Activated T-helper 1 cell treated with anti-CD3 and anti-CD28 coated beads, Interleukin-2, amount 50 U/mL, for 16 hours (primary cell): ENCODE measurements at places on chromosomes 4 and X.

DNA sequence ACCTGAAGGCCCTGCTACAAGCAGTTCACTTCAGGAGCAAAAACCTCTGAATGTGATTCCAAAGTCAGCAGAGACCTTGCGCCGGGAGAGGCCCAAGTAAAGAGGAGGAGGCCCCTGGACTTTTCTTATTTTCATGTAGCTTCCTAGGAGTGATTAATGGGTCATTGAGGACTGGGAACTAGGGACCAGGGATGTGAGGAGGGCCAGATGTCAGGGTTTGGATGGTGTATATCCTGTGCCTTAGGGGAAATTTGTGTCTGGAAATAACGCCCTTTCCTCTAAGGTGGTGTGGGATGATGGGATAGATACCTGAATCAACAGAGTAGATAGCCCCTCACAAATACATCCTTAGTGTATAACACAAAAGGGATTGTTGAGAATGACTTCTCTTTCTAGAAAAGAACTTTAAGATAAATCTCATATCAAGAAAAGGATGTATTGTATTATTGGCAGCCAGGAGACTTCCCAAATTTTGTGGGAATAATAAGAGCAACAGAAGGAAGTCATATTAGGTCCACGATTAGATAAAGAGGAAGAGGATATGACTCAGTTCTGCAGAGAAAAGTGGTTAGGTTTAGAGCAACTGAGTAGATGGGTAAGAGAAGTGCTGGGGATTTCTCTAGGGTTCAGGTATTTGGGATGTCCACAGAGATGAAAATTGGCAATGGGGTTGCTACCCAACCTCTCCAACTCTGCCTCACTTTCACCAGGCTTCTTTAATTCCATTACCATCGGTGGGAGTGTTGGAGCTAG, 1.1 kb downstream of the ITGB1BP2 start:
- no peak for DNase-seq

GRCh38 chr4:121698236-121698671, 1.5 kb upstream of the ANXA5 start:
- no peak for DNase-seq

DNA sequence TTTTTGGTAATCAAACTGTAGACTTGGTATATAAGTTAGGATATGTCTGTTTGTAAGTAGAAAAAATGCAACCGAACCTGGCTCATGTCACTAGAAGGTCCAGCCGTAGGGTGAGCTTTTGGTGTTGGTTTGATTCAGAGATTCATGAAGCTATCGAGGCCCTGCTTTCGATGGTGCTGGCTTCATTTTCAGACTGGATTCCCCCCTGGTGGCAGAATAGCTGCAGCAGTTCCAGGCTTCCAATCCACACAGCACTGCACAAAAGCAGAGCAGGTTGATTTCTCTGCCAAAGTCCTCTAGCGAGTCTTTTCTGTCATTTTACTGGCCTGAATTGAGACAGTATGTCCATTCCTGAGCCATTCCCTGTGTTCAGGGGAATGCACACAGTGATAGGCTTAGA, 33.1 kb downstream of the PDK3 start:
- DNase-seq, result no peak

DNA sequence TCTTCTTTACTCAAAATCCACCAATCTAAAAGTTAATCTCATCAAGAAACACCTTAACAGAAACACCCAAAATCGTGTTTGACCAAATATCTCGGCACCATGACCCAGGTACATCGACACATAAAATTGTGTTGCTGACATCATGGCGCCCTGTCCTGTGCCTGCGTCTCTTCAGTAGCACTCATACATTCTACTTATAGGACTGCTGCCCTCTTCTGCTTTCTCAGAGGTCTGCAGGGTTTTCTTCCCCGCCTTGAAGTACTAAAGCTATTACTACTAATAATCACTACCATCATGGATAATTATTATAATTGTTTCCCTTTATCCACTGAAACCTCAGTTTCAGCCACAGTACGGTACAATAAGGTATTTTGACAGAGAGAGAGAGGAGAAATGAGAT, 1403.1 kb upstream of the TENM3 start:
- no peak for DNase-seq

DNA sequence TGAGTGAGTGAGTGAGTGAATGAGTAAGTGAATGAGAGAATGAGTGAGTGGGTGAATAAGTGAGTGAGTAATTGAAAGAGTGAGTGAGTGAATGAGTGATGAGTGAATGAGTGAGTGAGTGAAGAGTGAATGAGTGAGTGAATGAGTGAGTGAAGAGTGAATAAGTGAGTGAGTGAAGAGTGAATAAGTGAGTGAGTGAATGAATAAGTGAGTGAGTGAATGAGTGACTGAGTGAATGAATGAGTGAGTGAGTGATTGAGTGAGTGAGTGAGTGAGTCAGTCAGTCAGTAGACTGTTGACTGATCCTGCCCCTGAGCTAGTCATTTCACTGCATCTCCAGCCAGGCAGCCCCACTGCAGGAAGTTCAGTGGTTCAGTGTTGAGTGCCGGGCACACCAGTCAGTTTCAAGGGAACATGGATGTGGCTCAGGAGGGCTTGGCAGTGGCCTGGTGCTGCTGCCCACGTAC, 228.4 kb upstream of the PSAPL1 start:
- DNase-seq, result no peak

DNA sequence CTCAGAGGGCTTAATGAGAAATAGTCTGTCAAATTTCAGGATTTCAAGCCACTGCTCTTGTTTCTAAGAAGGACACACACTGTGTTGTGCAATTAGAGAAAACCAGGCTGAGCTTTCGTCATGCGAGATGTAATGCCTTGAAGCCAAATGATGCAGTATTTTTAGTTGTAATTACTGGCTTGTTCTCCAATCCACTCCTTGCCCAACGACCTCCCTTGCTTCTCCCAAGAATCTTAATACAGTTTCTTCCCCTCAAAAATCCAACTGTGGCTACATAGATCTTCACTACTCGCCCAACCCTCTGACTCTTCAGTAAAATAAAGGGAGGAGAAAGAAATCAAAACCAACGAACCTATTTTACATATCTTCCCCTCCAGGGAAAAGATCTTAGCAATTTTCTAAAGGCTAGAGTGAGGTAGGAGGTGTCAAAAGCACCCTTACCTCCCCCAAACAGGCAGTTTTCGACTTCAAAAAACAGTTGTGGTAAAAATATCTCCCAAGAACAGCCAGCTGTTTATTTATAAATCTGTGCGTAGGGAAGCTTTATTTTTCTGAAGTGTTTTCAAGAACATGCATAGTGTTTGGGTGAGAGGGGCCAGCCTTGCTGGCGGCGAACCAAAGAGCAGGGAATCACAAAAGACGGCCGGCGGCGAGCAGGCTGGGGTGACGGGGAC, 68.7 kb downstream of the MGST2 start:
- DNase-seq, result no peak

GRCh38 chr4:66741081-66741480, 804.2 kb downstream of the CENPC start:
- no peak for DNase-seq

- DNase-seq, result no peak
Measured at GRCh38 chr4:153013202-153013977, 77.3 kb downstream of the FHDC1 start.

GRCh38 chr4:119656342-119656741, 27.7 kb upstream of the PDE5A start:
- DNase-seq, result no peak

GRCh38 chr4:80521438-80521837, 185.9 kb downstream of the CFAP299 start:
- DNase-seq, result no peak

- DNase-seq, result no peak
Measured at GRCh38 chr4:108649863-108650211, 562 bp upstream of the OSTC start.

- DNase-seq, result no peak
Measured at GRCh38 chr4:52864793-52865192, 2.7 kb downstream of the RASL11B start.

GRCh38 chrX:106168107-106168506, at the start of gene PWWP3B:
Gene PWWP3B (plus strand): TSS chrX:106168305. CDS start chrX:106205433, 37,128 bp downstream.
- DNase-seq, result no peak

- DNase-seq, result no peak
Measured at GRCh38 chr4:15712214-15712613, 9.3 kb downstream of the BST1 start.

DNA sequence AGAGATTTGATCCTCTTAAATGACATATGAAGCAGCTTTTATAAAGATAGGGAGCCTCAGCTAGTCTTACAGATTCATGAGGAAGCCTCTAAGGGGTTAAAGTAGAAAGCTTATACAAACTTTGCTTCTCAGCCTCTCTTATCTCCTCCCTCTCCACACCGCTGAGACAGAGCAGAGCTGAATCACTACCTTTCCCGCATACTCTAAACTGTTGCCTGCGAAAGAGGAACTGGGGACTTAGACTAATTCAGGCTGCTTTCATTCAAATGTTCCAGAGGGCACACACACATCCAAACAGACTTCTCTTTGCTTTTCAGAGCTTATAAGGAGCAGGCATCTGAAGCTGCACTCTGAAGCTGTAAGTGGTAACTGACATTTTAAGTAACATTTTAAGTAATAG, at the start of gene SERTM2:
SERTM2 (plus strand) TSS at position 169 of the 400 bp plus-strand sequence. CDS start 7,213 bp downstream, outside the sequence.
- DNase-seq, result no peak

- DNase-seq, result peak; percentile 57
Measured at GRCh38 chrX:96684339-96685209, at the start of gene DIAPH2. Gene DIAPH2 (plus strand): TSS chrX:96684842.

- no peak for DNase-seq
Measured at GRCh38 chr4:113455061-113455460, 306.5 kb downstream of the CAMK2D start.

- DNase-seq, result no peak
Measured at GRCh38 chr4:141713185-141713584, 76.8 kb downstream of the IL15 start.

DNA sequence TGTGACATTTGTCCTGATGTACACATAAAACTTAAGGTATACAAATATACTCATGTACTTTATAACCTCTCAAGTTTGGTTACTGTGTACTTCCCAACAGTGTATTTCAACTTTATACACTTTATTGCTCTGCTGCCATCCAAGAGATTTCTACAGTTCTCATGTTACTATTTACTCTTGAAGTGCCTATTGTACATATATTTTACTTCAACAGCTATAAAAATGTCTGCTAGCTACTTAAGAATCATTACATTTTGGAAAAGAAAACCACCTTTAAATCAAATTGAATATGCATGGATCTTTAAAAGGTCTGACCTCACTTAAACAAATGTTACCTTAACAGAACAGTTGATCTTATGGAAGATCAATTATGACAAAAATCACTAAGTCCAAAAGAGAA, 1056.4 kb downstream of the ADGRL3 start:
- DNase-seq, result no peak

- DNase-seq, result no peak
Measured at GRCh38 chr4:154741922-154742850, 1.6 kb upstream of the LRAT start.

- no peak for DNase-seq
Measured at GRCh38 chr4:41429280-41429669, 108.7 kb upstream of the LIMCH1 start.

DNA sequence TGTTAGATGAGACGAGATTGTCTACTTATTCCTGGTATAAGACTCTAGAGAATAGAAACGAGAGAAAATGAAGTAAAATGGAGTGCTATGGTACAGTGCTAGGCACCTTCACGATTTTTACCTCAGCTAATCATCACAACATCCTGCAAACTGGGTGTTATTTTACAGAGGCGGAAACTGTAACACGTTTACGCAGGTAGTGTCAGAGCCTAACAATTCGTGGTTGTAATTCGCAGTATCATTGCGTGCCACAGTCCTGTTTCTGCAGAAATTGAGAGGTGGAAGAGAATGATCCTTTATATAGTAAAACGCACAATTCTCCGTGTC, 383 bp upstream of the TBC1D19 start:
- DNase-seq, result no peak

- DNase-seq, result no peak
Measured at GRCh38 chr4:58275856-58276255, 1165.7 kb upstream of the IGFBP7 start.

GRCh38 chr4:15348236-15348635, 79.6 kb upstream of the C1QTNF7 start:
- DNase-seq, result no peak

- no peak for DNase-seq
Measured at GRCh38 chr4:174650711-174651355, 128.5 kb upstream of the HPGD start.

DNA sequence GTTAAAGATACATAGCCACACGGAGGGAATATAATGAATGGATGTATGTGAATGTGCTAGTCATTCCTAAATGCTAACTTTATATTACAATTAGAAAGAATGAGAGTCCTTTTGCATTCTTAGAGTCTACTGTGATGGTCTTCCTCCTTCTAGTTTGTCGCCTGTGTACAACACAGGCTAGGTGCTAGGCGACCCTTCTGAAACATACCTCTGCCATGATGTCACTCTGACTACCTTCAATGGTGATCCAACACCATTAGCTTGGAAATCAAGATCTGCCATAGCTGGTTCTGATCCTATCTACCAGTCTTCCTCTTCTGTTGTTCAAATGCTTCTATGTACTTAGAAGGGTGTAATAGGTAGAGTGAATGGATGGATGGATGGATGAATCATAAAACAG, 151.2 kb downstream of the MGST2 start:
- DNase-seq, result no peak

GRCh38 chrX:97132664-97133415, 249.1 kb downstream of the RPA4 start:
- DNase-seq, result no peak

- DNase-seq, result no peak
Measured at GRCh38 chr4:126136922-126137781, 822.4 kb downstream of the FAT4 start.

DNA sequence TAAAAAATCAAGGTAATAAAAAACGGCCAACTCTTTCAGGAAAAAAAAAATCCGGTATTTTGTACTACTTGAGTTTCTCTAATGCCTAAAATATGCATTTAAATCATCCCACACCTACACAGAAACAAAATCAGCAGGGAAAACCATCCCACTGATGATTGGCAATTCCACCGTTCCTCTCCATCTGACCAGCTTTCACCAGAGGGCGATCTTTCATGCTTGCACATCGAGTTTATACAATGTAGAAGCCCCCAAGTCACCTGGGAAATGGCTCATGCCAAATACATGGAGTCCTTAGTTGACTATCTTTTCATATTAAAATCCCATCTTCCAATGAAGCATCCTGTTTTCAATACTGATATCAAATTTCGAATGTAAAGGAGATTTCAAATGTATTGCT, 69.2 kb downstream of the PTCHD1 start:
- DNase-seq, result no peak

DNA sequence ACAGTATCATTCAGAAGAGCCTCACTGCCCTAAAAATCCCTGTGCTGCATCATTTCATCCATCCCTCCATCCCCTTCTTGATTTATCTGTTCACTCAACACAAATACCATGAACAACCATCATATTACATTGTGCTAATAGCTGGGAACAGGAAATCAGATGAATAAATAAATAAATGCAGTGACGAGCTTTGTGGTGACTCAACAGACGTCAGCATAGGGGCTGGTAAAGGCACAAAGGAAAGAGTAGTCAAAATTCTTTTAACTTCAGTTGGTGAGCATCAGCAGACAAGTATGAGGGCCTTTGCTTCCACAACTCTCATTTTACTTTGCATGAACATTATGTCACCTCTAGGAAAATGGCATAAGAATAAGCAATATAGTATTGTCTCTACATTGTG, 65.5 kb downstream of the EDNRA start:
- no peak for DNase-seq

- DNase-seq, result no peak
Measured at GRCh38 chr4:148926276-148927260, 484.4 kb upstream of the NR3C2 start.
